Cerebellum (tissue), 4 donors: ENCODE measurements at places on chromosomes 3 and 15.

DNA sequence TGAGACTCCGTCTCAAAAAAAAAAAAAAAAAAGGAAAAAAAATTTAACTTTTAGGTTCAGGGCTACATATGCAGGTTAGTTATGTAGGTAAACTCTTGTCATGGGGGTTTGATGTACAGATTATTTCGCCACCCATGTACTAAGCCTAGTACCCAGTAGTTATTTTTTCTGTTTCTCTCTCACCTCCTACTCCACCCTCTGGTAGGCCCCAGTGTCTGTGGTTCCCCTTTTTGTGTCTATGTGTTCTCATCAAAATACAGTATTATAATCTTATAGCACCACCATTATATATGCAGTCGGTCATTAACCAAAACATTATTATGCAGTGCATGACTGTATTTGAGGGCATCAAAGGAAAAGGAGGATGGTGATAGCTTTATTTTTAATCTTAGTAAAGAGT lies 47.3 kb downstream of the CHP1 start:
- no peak for DNase-seq

DNA sequence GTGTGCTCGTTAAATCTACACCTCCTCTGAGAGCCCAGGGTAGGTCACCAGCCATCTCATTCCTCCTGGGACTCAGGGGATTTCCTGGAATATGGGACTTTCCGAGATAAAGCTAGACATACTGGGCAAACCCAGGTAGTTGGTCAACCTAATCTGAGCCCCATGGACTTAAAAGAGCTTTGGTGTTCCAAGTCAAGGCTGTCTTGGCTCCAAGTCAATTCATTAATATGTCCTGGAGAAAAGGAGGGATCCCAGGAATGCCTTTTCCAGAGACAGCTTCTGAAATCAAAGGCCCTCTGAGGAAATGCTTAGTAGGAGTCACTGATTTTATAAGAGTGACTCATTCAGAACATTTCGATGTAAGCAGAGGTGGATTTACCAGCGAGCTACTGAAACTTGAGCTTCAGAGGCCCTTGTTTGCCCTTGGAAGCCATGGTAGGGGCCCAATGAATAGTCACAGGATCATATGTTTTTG lies 137.3 kb upstream of the UBE2E1 start:
- DNase-seq, result no peak

- no peak for DNase-seq
These were observed 12.4 kb upstream of the CACNA2D2 start for GRCh38 chr3:50515565-50516439.

- no peak for DNase-seq
These were observed 467.9 kb upstream of the ATP11B start for GRCh38 chr3:182325213-182325950.

DNA sequence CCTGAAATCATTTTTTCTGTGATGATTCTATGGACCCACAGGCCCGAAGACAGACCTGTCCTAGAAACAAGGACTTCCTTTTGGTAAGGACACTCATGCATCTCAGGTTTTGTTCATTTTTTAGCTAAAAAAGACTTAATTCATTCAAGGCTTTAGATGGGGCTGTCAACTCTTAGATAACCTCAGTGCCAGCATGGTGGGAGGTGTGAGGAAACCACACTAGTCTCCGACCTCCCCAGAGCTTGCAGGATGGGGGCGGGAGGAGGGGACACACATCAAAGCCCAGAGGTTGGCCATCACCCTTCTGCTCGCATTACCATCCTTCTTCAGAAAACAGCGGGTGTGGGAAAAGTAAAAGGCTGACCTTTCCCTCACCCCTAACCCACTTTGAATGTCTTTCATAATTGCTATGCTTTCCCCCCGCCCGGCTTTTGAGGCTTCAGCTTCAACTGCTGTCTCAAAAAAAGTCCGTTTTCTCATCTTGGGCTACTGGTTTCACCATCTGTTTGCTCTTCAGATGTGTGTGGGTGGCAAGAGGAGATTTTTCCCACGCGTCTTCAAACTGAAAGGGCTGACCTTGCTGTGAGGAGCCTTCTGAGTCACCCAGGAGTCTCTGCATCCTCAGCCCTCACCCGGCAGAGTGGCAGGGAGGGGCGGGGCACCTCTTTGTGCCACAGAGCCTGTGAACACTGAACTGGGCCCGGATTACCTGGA lies 27.6 kb upstream of the CXCR6 start:
- DNase-seq, result no peak

DNA sequence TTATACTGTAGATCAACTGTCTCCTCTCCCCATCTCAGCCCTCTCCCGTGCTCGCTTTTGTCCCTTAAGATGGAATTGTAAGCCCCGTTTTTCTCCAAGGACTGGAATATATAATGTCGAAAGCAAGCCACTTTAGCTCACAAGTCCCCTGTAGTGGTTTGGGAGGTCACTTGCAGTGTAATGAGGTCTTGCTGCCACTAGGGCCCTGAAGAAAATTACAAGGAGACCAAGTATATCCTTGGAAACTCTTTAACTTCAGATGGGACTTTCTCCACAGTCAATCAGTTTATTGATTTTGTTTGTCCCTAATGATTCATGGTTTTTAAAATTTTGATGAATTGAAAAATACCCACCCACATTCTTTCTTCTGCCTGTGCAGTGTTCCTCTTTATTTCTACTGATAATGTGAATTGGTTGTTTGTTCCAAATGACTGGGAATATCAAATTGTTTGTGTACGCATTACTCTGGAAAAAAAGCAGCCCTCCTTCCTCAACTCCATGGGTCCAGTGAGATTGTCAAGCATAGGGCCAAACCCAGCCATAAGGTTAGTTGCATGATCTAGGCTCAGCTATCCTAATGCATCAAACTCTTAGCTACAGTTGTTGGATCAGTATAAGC lies 294.8 kb downstream of the MCTP2 start:
- DNase-seq, result no peak

- DNase-seq, result no peak
These were observed 9.7 kb downstream of the DGKG start for GRCh38 chr3:186352369-186352768.

DNA sequence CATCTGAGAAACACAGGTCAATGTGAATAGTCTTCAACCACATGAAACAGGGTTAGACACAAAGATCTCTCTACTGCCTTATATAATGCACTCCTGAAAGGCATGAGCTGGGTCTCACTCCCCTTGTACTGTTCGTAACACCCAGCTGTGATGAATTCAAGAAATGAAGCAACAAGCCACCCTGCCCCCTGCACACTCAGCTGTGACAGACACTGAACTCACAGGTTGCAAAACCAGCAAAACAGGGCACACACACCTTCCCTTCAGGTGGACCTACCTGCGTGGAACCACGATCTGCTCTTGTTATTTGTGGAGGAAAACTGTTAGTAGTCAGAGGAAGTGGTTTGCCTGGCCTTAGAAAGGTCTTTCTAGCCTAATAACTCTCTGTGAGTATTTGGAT lies 64.5 kb downstream of the CERS3 start:
- no peak for DNase-seq

DNA sequence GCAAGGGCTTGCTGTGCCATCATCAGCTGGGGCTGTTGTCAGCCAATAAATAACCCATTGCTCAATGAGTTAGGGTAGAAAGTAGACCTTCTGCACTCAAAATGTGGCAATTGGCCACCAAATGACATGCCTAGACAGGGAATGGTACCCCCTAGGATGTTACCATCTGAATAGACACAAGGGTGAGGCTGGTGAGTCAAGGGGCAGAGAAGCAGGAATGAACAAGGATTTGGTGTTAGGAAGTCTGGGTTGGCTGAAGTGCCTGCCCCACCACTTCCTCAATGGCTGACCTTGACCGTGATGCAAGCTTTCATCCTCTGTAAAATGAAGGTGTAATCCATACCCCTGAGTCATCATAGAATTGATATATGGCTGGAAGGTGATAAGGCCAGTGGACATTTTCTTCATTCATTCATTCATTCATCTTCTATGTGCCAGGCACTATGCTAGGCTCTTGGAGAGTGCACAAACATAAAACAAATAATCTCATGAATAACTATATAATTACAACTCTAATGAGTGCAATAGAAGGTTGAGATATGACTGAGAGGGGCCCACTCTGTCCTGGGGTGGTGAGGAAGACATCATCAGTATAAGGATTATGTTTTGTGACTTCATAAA lies 4.4 kb upstream of the CA12 start:
- DNase-seq, result no peak

DNA sequence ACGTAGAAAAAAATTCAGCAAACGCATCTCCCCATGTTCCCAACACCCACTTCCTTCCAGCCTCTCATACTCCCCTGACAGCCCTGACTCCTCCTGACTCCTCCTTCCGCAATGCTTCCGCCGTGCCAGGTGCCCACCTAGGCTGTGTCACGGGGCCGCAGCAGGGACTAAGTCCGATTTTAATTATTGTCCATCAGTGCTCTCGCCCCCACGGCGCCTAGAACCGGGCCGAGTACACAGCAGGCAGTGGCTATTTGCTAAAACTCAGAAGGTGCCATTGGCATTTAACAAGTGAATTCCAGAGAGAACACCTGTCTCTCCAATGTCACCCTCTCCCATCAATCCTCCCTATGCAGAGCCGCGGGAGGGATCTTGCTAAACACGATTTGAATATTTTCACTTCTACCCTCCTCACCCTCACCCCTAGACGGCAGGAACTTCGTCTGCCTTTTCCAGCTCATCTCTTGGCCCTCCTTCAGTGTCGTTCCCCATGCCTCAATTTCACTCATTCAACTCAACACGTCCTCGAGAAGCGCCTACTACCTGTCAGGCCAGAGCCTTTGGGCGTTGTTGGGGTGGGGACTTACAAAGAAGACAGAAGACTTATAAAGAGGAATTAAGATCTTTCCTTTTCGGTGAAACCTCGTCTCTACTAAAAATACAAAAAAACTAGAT lies 11.5 kb upstream of the SHF start:
- DNase-seq, result no peak

GRCh38 chr3:411226-411625 lies 214.7 kb downstream of the CHL1 start:
- no peak for DNase-seq

GRCh38 chr15:77634266-77634962 lies 1.7 kb upstream of the LINGO1 start:
- DNase-seq, result peak; percentile 78

DNA sequence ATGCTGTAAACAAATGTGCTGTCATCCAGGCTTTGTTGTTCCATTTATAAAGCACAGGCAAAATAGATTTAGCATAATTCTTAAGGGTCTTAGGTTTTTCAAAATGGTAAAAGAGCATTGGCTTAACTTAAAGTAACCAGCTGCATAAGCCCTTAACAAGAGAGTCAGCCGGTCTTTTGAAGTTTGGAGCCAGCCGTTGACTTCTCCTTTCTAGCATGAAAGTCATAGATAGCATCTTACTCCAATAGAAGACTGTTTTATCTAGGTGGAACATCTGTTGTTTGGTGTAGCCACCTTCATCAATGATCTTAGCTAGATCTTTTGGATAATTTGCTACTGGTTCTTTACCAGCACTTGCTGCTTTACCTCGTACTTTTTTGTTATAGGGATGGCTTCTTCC lies 297.5 kb upstream of the DCBLD2 start:
- DNase-seq, result no peak

GRCh38 chr15:69143756-69144436 lies 16.5 kb upstream of the GLCE start:
- DNase-seq, result no peak

GRCh38 chr15:25863968-25864580 lies 947 bp upstream of the ATP10A start:
- DNase-seq, result no peak

- no peak for DNase-seq
These were observed 51.5 kb downstream of the MYL3 start for GRCh38 chr3:46811615-46812236.

- peak; percentile 12 for DNase-seq
These were observed 35.2 kb upstream of the CDAN1 start for GRCh38 chr15:42772144-42772543.

DNA sequence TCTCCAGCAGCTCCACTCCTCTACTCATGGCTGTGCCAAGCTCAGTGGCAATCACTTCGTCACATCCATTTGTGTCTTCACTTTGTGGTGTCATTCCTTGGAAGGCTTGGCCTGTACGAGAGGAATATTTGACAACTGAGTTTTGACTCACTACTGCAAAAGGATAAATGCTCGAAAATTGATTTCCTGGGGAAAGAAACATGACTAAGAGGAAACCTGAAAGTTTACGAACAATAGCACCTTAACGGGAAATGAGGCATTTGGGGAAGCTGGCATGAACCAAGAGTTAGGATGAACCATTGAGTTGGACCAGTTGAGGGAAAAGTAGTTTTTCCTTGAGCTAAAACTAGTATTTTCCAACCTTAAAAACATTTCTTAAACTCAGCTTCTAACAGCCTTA lies 74.2 kb upstream of the ABHD17C start:
- DNase-seq, result no peak
